Putamen (tissue), 1 donor: ENCODE measurements at places on chromosomes 3 and 15.

DNA sequence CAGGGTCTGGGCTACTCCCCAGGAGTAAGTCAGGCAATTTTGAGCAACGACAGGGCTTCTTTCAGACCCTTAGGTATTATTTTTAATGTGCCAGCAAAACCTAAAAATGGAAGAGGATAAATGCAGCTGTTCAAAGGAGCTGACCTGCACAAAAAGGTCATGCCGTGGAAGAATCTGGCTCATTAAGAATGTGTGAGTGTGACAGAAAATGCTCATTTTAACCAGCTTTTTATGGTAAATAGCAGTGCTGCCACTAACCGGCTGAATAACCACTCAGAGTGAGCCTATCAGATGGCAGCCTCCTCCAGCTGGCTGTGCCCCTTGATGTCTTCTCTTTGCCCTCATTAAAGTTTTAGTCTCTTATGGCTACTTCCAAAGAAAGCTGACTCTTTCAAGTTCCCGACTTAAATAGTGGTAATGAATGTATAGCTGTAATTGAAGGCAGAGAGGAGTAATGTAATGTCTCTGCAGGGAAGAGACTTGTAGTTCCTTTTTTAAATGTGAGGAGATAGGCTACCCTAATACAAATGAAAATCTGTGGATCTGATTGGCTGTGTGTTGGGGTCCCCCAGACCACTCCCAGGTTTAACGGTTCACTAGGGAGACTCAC is 9.5 kb upstream of the FSTL1 start:
- no peak for DNase-seq

GRCh38 chr15:99571299-99571698 is 5.5 kb downstream of the MEF2A start:
- DNase-seq: no peak

DNA sequence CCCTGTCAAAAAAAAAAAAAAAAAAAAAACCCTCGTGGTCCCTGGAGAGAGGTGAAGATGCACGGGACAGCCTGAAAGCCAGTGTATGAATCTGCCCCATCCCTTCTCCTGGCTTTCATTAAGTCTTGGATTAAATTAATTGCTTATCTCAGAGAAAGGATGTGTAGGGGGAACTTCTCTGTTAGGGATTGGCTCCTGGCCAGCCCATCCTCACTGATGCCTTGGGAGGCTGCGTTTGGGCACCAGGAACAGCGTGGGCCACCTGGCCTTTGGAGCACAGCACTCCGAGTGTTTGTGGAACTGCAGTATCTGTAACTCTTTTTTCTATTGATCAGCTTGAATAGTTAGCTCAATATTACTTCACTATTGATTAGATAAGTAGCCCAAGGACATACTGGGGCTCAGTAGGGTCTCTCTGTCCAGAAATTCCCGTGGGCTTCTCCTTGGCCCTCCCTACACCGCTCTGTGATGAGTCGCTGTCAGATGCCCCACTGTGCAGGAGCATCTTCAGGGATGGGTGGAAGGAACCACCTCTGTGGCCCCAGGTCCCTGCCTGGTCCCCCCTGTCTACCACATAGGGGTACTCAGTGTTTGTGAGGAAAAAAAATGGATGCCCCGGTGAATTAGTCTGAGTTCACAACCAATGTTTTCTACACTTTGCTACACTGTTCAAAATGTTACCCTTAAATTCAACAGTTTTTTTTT is 2.0 kb downstream of the PXYLP1 start:
- no peak for DNase-seq

DNA sequence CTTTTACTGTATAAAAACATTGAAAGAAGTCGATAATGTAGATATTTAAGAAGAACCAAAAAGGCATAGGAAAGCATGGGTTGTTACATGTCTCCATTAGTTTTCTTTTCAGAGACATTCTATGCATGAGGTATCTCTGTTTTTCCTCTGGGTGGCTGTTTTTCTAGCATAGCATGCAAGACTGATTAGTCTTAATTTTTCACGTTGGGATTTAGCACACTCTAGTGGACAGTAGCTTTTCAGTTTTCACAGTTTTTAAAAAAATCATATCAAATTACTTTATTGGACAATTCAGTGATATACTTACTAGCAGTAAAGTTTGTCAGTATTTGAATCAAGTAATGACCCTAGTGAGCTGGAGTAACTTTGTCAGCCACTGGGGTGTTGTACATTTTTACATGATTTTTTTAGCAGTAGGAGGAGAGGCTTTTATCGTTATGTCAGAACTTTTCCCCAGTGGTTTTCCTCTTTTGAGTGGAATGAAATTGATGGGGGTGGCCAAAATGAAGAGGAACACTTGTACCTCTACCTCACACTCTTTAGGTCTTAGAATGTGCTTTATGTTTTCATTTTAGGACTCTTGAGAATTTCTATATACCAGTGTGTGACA is 57.2 kb downstream of the SEC22A start:
- DNase-seq: no peak

DNA sequence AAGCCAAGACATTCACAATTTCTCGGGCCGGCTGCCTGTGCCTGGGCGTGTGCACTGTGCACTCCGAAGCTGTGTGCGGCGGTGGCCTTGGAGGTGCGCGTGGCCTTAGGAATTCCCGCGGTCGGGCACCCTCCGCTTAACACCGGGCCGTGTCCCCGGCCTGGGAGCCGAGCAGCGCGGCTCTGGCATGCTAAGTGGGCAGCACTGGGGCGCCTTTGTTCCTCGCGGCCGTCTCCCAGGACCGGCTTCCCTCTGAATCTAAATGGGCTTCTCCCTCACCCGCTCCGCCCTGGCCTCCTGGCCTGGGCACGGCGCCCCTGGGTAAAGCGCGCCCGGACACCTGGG is 498 bp upstream of the ARNT2 start:
- DNase-seq: no peak
